ENCODE measurements at places on chromosomes 1 and 21.

- no peak for DNase-seq
These were observed 147.1 kb downstream of the CACNA1E start for GRCh38 chr1:181630398-181630797.

GRCh38 chr1:83516369-83516768, 482.6 kb downstream of the TTLL7 start:
- no peak for DNase-seq

- no peak for DNase-seq
These were observed 2.2 kb downstream of the SCYL3 start for GRCh38 chr1:169891539-169891885.

DNA sequence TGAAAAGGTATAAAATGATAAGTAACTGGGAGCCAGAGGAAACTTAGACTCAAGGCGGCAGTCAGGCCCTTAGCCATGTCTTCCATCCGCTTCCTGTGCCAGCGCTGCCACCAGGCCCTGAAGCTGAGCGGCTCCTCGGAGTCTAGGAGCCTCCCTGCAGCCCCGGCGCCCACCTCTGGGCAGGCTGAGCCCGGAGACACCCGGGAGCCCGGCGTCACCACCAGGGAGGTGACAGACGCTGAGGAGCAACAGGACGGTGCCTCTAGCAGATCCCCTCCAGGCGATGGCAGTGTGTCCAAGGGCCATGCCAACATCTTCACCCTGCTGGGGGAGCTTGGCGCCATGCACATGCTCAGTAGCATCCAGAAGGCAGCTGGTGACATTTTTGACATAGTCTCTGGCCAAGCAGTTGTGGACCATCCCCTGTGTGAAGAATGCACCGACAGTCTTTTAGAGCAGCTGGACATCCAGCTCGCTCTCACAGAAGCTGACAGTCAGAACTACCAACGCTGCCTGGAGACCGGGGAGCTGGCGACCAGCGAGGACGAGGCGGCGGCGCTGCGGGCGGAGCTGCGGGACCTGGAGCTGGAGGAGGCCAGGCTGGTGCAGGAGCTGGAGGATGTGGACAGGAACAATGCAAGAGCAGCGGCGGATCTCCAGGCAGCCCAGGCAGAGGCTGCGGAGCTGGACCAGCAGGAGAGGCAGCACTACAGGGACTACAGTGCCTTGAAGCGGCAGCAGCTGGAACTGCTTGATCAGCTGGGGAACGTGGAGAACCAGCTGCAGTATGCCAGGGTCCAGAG, at the start of gene BECN2:
BECN2 (plus strand) TSS at position 76 of the 803 bp plus-strand sequence; CDS start at position 76, 0 bp downstream.
- DNase-seq: no peak

DNA sequence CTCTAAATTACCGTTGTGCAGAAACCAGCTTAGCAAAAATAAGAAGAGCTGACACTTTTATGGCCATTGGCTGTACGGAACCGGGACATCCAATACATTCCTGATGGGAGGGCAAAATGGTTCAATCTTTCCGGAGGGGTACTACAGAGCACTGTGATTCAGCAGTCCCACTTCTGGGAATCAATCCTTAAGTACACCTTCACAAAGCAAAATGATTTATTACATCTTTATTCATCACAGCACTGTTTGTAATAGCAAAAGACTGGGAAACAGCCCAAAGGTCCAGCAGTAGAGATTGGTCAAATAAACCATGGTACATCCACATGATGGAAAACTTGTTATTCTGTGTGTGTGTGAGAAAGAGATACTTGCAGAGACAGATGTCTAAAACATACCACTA, 9.7 kb downstream of the GNG12 start:
- no peak for DNase-seq

GRCh38 chr1:175511496-175511895, 231.9 kb downstream of the TNR start:
- DNase-seq: no peak

DNA sequence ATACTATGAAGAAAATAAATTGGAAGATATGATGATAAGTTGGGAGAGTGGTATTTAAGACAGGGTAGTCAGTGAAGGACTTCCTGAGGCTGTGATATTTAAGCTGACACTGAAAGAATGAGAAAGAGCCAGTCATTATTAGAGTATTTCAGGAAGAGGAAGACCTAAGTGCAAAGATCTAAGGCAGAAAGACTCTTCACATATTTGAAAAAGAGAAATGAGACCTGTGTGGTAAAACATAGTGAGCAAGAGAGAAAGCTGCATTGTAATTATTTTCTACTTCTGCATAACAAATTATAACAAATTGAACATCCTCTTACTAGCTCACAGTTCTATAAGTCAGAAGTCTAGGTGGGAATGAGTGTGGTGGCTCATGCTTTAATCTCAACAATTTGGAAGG, 34.6 kb upstream of the DOCK7 start:
- no peak for DNase-seq

- no peak for DNase-seq
These were observed 496.2 kb upstream of the RGS18 start for GRCh38 chr1:191662051-191662450.

- DNase-seq: no peak
These were observed 126.8 kb downstream of the RGS21 start for GRCh38 chr1:192443616-192444015.

- no peak for DNase-seq
These were observed 5.8 kb downstream of the CDC42BPA start for GRCh38 chr1:227312361-227313025.

DNA sequence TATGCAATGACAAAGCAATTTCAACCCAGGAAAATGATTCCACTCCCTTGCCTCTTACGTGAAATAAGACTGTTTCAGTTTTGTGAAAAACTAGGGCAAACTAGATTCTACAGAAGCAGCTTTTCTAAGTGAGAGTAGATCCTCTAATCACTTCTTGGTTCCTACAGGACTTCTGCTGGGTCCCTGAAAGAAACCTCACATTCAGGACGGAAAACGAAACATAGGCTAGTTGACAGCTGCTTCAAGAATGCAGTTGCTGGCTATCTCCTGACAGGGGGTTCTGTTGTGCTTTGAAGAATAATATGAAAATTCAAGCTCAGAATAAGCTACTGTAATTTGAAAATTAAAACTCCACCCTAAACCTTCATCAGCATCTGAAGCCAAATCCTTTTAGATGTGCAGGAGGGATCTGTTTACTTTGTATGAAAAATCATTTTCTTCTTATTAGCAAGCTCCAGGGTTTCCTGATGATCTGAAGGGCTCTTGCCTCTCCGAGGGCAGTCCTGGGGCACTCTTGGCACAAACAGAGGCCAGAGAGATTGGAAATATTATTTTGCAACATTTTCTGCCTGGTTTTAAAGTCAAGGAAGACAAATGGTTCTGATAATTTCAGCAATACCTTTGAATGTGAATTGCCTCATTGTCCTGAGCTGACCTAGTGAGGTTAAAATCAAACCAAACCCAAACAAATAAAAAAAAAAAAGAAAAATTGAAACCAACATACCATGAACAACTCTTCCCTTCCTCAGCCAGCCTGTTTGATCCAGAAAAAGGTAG, 55.0 kb downstream of the NTMT2 start:
- DNase-seq: no peak

- DNase-seq: no peak
These were observed 15.8 kb upstream of the SUMO3 start for GRCh38 chr21:44833663-44834062.

DNA sequence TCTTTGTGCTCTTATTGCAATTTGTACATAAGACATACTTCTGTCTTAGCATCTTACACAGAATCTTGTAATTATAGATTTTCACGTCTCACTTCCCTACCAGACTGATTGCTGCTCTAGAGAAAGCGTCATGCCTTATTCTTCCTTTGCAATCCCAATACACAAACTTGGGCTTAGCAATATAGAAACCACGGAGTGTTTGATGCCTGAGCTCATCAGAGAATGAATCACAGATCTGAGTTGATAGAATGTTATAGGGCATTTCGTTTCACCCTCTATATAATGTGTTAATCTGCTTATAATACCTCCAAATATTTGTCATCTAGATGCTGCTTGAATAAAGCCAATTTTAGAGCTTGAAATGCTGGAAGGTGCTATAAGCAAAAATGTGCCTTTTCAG, 6.6 kb downstream of the FMO1 start:
- DNase-seq: no peak

DNA sequence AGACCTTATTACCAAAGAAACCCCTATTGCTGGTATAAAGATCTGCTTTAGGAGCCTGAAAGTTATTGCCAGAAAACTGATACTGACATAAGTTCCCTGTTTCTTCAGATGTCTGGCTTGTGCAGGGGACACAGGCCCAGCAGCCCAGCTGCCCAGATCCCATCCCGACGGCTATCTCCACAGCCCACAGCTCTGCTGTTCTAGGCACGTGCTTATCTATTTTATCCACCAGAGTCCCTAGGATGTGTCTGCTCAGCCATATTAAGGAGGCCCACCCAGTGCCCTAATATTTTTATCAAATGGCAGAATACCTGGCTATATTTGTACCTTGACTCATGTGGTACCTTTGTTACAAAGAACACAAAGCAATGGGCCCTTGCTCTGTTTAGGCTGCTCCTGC, 58.9 kb downstream of the DDX20 start:
- no peak for DNase-seq

- DNase-seq: no peak
These were observed 44.4 kb downstream of the ABCD3 start for GRCh38 chr1:94462606-94463005.

- no peak for DNase-seq
These were observed 2.0 kb downstream of the IFFO2 start for GRCh38 chr1:18954270-18955071.

DNA sequence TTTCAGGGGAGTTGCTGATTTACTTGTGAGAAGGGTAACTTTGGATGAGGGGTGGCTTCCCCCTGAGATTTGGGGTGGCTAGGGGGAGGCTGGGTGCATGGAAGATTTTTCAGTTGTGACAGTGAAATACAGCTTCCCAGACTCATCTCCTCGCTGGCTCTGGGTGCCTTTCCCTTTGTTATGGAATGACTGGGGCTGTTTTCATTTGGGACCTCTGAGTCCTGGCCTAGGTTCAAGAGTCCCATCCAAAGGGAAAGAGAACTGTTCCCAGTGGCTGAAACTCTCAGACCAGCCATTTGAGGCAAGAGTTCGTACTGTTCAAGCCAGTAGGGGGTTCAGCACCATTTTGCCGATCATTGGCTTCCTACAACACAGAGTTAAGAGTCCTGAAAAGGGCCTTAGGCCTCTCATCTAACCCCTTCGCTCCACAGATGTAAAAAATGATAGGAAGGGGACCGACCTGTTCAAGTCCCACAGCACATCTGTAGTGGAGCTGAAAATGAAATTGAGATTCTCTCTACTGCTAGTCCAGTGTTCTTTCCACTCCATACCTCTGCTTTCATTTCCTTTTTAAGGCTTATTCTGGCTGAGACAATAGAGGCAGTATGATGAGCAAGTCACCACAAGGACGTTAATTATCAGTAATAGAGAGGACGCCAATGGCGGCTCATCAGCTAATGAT, 958 bp downstream of the DDR2 start:
- DNase-seq: no peak

- DNase-seq: no peak
These were observed 18.9 kb upstream of the RGS7 start for GRCh38 chr1:241375886-241376285.

DNA sequence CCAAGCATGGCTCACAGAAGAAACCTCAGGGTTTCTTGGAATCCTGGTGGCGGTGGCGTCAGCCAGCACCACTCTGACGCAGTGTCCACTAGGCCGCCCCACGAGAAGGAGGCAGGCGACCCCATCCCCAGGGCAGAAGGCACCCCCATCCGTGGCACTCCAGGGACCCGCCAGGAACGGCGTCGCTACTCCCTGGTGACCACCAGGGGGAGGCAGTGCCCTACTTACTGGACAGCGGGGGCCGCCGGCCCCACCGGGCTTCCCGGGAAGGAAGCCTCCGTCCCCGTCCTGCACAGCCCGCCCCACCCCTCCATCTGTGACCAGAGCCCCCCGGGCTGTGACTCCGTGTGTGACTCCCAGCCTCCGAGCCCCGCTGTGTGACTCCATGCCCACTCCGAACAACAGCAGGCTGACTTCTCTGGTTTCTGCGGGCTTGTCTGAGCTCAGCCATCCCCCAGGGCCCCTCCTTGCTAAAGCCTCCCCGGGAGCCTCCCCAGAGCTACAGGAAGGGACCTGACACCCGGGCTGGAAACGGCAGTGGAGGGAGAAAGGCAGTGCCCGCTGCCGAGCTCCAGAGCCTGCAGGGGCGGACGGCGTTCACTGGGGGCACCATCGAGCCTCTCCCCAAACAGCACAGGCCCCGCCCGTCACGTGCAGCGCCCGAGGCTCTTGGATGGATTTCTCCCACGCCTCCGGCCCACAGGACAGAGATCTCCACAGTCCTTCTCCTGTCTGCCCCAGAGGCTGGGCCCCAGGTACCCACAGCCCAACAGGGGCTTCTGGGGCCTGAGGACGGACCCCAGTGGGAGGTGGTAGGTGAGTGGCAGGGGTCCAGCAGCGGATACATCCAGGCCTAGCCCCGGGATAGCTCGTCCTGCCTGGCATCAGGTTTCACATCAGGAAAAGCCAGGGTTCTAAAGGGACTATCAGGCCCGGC, 21.1 kb downstream of the KIF17 start:
- DNase-seq: peak; percentile 44

DNA sequence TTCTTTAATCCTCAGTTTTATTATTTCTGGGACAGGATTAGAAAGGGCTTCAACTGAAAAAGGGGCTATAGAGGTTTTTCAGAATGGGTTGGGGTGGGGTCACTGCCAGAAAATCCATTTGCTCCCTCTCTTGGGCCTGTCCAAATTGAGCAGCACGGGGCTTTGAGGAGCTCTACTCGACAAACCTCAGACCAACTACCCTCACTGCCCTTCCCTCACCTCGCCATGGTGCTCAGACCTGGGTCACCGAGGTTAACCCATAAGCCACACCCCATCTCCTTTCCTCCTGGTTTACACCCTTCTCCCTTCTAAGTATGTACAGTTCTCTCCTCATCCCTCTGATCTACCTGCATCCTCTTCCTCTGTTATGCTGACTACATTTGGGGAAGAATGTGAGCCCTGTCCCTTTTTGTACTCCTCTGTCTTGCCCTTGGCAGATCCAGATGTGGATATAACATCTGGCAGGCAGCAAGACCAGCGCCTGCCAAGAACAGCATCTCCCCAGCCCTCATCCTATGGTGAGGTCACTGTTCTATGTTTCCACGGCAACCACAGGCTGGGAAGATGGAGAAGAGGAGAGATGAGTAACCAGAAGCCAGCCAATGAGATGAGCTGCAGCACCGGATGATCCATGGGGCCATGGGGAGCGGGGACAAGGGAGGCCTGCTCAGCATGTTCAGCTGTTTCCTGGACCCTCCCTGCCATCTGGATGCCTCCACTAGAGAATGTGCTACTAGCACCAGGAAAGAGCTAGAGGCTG, 3.7 kb upstream of the FABP3 start:
- DNase-seq: no peak

- no peak for DNase-seq
These were observed 24.8 kb downstream of the NIPAL3 start for GRCh38 chr1:24440436-24440835.

GRCh38 chr21:33230545-33231324, 997 bp downstream of the IFNAR2 start:
- DNase-seq: no peak

- DNase-seq: no peak
These were observed 123.6 kb downstream of the LRRC53 start for GRCh38 chr1:74388855-74389254.

GRCh38 chr1:211944733-211945500, 90.4 kb downstream of the INTS7 start:
- no peak for DNase-seq

- no peak for DNase-seq
These were observed 10.3 kb upstream of the VWA5B1 start for GRCh38 chr1:20280341-20280740.

- no peak for DNase-seq
These were observed 52.8 kb upstream of the GNG4 start for GRCh38 chr1:235702412-235702811.

- no peak for DNase-seq
These were observed 7.5 kb upstream of the TFF2 start for GRCh38 chr21:42358261-42358660.

Data from stimulated activated CD4-positive, alpha-beta T cell treated with anti-CD3 and anti-CD28 coated beads, Interleukin-1b, Interleukin-23, amount 100 ng/mL, for 1 hour (primary cell).